ENCODE measurements at places on chromosomes 3 and 15.

DNA sequence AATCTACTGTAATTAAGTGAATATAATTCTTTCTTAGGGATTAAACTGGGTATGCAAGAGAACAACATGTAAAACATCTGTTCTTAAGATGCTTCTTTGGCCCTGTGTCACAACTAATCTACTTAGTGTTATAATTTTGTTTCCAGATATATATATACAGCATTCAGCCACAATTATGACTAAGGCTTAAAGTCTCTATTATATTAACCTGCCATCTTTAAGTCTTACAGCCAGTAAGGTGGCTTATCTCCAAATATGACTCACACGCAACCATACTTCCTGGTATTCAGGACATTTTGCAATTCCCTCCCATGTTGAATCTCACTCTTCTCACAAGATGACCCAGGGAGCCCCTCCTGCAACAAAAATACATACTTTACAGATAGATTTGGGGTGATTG, 6.6 kb upstream of the KBTBD8 start:
- H3K4me3 ChIP-seq = no peak overlapping the region
- no peak overlapping the region for H3K27ac ChIP-seq
- no peaks in the 10 kb centered on the region for H3K36me3 ChIP-seq
- no peaks in the 10 kb centered on the region for H3K4me1 ChIP-seq

DNA sequence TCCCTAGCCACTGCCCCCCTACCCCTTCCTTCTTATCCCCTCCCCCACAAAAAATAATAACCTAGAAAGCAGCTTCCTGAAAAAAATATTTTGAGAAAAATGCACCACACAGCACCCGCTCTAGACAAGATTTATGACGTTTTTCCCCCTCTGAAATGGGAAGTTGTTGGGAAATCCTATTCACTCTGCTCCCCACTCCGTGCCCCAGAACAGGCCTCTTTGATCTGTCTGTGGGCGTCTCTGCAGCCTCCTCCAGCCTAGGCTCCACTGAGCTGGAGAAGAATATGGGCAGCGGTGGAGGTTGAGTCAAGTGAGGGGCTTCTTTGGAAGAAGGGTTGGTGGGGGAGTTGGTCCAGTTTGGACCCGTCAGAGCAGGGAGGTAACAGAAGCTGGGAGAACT, 28.5 kb upstream of the POLG start:
- H3K27me3 ChIP-seq = peaks cover 66% of the 10 kb centered on the region
- no peaks in the 10 kb centered on the region for H3K36me3 ChIP-seq
- no peak for DNase-seq

DNA sequence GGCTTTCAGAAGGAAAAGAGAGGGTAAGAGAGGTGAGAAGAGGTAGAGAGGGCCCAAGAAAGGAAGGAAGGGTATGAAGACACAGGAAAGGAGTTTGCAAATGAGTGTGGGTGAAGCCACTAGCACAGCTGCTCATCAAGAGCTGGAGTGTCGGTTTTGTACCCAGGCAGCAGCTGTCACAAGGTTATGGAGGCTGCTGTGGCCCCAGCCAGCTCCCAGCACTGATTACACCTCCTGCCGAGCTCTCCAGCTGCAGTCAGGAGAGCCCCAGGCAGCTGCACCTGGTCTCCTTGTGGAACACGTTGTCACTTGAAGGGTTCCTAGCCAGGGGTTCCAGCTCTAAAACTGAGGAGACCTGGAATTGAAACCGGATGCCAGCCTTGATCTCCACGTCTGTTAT, 60.4 kb upstream of the CHD2 start:
- no peaks in the 10 kb centered on the region for H3K36me3 ChIP-seq
- H3K4me1 ChIP-seq = peaks cover 8% of the 10 kb centered on the region
- DNase-seq = no peak
- no peak overlapping the region for H3K27ac ChIP-seq

DNA sequence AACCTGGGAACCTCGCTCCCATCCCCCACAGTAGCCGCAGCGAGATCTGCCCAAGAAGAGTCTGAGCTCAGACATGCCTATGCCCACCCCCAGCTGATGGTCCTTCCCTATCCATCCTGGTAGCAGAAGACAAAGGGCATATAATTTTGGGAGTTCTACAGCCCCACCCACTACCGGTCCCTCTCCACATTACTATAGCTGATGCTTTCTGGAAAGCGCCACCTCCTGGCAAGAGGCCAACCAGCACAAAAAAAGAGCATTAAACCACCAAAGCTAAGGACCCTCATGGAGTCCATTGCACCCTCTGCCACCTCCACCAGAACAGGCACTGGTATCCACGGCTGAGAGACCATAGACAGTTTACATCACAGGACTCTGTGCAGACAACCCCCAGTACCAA, 168.4 kb downstream of the MEGF11 start:
- peaks cover 15% of the 10 kb centered on the region for H3K4me1 ChIP-seq
- no peaks in the 10 kb centered on the region for H3K36me3 ChIP-seq
- no peak overlapping the region for H3K4me3 ChIP-seq
- DNase-seq = no peak

GRCh38 chr3:30040126-30040525, 566.3 kb upstream of the TGFBR2 start:
- no peaks in the 10 kb centered on the region for H3K36me3 ChIP-seq
- no peak overlapping the region for H3K4me3 ChIP-seq
- H3K27ac ChIP-seq = no peak overlapping the region
- no peak for DNase-seq

- H3K27ac ChIP-seq = no peak overlapping the region
- no peak overlapping the region for H3K4me3 ChIP-seq
- H3K27me3 ChIP-seq = no peaks in the 10 kb centered on the region
- no peaks in the 10 kb centered on the region for H3K4me1 ChIP-seq
- no peak for DNase-seq
Observed at GRCh38 chr15:65258375-65259262, 28.1 kb downstream of the PARP16 start.

DNA sequence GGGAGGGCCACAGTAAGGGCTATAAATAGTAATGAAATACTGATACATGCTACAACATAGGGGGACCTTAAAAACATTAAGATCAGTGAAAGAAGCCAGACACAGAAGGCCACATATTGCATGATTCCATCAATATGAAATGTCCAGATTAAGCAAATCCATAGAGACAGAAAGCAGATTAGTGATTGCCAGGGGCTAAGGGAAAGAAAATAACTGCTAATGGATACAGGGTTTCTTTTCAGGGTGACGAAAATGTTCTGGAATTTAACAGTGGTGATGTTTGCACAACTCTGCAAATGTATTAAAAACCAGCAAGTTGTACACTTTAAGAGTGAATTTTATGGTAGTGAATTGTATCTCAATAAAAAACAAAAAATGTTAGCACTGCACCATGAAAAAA, 37.0 kb downstream of the PIK3R4 start:
- H3K4me1 ChIP-seq = peaks cover 46% of the 10 kb centered on the region
- H3K36me3 ChIP-seq = no peaks in the 10 kb centered on the region
- H3K27ac ChIP-seq = peak overlapping the region; percentile 49

Measured in thoracic aorta (tissue), 2 donors.